ENCODE measurements at places on chromosomes 1 and 21.

GRCh38 chr1:18351735-18352134 lies 129.0 kb upstream of the KLHDC7A start:
- DNase-seq: no peak

- DNase-seq: peak; percentile 87
Measured at GRCh38 chr1:206864939-206865671, at the start of gene IL20. TSS of gene IL20 (plus strand) at chr1:206865623. CDS start at chr1:206865853, 230 bp downstream.

- peak; percentile 54 for DNase-seq
Measured at GRCh38 chr1:174726167-174726879, 273.4 kb upstream of the CACYBP start.

DNA sequence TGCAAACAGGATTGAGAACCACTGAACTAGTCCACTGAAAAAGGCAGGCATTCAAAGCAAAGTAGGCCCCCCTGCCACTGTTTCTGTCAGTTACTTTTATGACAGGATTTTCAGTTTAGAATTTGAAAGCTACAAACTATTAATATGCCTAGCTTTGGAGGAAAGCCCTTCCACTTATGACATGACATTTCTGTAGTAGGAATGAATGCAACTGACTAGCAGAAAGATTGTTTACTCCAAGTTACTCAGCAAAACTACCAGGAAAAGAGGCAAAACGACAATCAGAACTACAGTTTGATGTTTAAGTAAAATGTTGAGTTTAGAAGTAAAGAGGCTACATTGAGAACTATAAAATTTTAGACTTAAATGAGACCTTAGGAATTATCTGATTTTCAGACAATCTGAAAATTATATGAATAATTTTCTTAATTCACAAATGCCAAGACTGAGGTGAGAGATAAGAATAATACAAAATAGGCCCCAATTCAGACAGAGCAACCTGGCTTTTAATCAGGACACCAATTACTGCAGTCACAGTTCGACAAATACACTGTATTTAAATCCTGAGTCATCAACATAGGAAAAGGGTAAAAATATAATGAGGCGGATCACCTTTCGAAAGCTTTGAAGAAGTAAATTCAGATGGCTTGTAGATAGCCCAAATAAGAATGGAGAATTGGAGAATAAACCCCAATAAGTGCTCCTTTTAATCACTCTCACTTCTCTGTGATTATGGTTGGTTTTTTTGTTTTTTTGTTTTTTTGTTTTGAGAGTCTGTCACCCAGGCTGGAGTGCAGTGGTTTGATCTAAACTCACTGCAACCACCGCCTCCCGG lies 2.2 kb downstream of the PRKAB2 start:
- DNase-seq: no peak

DNA sequence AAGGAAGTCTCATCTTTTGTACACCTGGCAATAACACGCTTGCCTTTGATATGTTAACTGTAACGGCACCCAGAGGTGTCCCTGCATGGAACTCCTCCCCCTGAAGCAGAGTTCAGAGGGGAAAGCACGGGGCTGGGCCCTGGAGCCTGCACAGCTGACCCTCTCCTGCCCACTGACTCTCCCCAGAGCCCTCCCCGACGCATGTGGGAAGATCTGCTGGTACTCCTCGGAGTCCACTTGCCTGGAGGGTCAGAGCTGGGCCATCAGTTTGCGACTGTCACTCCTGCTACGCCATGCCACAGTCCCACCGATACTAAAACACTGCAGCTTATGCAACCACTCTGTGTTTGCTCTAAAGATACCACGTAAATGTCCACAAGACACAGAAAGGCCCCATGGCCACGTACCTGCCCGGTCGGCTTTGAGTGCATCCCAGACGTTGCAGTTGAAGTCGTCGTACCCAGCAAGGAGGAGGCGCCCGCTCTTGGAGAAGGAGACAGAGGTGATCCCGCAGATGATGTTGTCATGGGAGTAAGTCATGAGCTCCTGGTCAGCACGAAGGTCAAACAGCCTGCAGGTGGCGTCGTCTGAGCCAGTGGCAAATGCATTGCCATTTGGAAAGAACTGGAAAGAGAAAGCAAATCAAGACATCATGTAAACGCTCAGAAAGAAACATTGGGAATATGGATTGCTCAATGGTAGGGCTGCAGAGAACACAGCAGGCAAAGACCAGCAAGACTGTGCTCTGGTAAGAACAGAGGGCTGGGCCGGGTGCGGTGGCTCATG lies 10.6 kb upstream of the NADK start:
- peak; percentile 4 for DNase-seq

DNA sequence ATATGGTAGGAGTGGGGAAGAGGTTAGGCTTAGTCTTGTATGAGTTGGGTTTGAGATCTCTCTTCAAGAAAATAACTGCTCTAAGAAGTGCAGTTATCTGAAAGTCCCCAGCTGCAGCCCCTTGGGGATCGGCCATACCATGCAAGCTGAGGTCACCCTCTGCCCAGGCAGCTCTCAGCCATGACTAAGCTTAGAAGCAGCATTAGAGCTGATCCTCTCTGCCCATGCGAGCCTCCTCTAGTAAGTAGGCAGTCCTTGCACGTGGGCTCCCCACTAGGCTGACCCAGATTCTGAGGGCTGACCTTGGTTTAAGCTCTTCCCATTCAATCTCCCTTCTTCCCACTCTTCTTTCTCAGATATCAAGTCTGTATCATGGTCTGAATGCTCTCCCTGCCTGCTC lies 121.0 kb upstream of the UBE2U start:
- no peak for DNase-seq

GRCh38 chr1:19435181-19435580 lies 50.2 kb downstream of the CAPZB start:
- DNase-seq: no peak

GRCh38 chr1:230291731-230292620 lies 134.2 kb downstream of the PGBD5 start:
- DNase-seq: no peak

DNA sequence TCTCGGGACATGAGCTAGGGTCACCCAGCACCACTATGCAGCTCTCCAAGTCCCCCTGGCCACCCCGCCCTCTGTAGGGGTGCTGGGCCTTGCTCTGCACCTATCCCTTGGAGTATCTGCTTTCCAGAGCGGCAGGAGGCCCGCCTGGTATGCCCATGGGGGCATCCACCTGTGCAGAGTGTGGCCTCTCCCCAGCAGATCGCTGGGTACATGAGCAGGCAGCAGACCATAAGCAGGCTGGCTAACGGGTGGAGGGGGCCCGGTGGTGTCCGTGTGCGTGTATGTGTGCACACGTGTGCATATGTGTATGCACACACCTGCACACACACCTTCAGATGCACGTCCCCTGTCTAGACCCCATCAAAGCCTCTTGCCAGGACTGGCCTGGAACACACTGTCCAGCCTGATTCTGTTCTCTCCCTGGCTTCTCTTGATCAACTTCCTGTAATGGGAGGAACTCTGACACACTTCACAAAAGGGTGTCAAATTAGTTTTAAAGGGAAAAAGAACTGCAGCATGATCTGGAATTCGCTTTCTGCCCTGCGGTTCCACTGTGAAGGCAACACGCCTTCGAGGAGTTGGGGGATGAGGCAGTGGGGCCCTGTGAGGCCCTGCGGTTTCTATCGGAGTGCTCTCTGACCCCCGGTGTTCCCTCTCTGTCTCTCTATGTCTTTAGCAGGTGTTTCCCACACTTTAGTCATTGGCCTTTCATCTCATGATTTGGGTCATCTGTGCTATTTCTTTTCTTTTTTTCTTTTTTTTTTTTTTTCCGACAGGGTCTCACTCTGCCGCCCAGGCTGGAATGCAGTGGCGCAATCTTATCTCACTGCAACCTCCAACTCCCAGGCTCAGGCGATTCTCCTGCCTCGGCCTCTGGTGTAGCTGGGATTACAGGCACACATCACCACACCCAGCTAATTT lies 17.2 kb upstream of the NPHP4 start:
- DNase-seq: no peak

- no peak for DNase-seq
Measured at GRCh38 chr1:23401313-23401712, 23.2 kb downstream of the TCEA3 start.

DNA sequence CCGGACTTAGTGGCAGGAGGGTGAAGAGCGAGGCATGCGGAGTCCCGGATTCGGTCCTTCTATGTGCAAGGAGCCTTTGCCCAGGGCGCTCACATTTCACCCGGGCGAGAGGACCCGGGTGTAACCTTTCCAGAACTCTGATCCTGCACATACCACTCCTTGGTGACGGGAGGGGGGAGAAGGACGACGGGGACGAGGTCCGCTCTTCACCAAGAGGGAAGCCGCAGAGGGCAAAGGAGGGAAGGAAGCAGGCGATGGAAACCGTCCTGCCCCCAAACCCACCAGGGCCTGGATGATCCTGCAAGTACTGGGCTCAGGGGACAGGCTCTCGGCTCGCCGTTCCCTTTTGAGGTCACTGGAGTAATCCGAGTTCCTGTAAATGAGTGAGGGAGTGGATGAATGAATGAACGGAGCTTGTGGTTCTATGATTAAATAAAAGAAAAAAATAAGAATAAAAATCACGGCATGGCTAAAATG lies 993 bp downstream of the SYPL2 start:
- DNase-seq: no peak

DNA sequence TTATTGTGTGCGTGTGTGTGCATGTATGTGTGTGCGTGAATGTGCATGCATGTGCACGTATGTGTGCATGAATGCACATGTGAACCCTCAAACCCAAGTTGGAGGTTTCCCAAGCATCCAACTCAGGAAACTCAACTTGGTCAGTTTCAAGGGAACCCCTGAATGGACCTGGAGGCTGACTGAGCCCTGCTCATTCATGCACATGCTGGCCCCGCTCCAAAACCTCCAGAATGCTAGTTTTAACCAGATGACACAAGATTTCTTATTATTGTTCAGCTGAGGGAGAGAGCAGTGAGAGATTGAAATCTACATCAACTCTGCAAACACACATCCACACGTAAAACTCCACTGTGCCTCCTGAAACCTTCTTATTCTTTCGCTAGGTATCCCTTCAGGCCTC lies 104.4 kb downstream of the OMA1 start:
- DNase-seq: no peak

DNA sequence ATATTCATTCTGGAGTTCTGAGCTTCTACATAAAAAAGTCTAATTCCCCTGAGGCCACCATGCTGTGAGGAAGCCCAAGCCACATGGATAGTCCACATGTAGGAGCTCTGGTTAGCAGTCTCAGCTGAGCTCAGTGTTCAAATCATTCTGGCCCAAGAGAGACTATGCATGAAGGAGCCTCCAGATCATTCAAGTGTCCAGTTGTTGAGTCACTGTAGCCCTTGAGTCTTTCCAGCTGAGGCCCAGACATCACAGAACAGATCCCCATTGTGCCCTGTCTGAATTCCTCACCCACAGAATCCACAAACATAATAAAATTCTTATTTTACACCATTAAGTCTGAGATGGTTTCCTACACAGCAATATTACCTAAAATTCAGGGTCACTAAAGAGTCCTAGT lies 107.0 kb upstream of the NGF start:
- DNase-seq: no peak
